ENCODE measurements at places on chromosomes 2 and 18.

DNA sequence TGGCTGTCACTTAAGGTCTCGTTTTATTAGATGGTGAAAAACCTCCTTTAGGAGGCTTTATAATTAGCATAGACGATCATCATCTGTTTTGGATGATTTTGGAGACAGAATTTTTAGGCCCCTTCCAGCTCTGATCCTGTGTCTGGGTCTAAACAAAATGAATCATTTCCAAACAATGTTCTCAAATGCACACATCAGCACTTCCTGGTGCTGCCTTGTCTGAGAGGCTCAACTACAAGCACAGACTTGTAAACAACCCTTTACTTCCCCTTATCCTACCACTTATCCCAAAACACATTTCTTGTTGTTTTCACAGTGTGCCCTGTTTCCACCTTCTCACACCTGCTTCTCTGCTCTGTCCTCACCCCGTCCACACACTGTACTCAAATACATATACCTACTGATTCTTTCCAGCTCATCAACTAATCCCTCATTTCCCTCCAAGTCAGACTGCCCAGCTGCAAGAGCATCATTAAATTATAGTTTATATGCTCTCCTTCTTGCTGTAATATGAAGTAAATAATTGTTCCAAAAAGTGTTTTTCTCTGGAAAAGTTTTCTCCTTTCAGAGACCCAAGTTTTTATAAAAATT is 71.2 kb upstream of the COL3A1 start:
- no peak for DNase-seq

DNA sequence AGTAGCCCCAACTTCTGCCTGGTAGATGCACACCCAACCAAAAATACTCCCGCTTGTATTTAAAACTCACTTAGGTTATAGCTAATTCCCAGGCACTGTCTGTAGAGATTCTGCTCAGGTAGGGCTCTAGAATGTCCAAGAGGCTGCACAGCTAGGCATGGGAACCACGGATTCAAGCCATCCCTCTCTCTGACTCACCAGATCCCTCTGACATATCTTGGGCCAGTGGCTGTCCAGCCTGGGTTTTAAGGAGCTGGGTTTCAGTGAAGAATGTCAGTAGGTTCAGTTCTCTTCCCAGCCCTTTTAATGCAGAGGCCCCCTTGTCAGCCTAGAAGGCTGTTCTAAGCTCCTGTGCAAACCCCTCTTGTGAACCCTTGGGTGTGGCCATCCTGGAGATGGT is 15.9 kb upstream of the IL1R1 start:
- no peak for DNase-seq

GRCh38 chr2:190598621-190599020 is 50.3 kb upstream of the NAB1 start:
- DNase-seq, result no peak

DNA sequence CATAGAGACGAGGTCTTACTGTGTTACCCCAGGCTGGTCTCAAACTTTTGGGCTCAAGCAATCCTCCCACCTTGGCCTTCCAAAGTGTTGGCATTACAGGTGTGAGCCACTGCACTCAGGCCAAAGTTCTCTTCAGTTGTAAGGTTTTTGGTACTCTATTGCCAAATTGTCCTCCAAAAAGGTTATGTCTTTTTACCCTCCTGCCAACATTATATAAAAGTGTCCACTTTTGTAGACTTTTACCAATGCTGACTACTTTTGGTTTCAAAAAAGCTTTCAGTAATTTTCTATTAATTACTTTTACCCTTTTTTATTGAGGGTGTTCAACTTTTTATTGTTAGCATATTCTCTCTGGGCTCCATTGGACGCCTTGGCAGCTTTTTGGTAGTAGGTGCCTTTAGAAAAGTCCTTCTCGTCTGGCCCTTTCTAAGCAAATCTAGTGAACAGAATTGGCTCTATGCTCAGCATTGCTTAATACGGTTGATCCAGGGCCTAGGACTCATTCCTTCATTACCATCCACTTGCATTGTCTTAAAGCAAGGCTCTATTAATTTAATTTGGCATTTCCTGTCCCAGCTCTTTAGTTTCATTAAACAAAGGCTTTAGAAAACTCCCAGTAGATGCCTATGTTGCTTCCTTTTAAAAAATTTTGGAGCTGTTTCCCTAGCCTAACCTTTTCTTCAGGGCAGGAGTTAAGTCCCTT is 16.7 kb upstream of the IL1A start:
- DNase-seq, result no peak

DNA sequence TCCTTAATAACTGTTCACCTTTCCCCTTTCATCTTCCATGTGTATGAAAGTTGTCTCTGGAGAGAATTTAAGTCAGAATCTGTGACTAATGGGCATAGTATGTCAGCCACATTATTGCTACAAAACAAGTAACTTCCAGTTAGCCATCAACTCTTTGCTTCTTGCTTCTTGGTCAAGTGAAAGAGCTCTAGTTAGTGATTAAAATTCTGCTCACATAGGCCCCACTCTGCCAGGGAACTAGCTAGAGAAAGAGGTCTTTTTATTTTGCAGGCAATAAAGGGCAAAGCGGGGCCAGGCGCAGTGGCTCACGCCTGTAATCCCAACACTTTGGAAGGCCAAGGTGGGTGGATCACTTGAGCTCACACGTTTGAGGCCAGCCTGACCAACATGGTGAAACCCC is 64.6 kb downstream of the COLEC12 start:
- DNase-seq, result no peak

DNA sequence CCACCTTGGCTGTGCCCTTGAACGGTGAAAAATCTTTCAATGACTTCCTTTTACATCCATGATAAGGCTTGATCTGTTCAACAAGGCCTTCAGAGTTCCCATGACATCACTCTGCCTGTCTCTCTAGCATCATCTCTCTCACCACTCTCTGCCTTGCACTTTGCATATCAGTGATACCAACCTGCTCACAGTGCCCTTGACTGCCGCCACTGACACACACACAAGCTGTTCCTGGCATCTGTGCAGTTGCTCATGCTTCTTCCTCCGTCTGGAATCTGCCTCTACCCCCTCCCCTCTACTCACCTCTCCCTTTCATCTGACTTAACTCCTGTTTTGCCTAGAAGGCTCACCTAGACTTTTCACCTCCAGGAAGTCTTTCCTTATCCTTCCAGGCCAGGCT is 79.1 kb upstream of the SEC11C start:
- no peak for DNase-seq
